Hepatocyte (in vitro differentiated cells): ENCODE measurements at places on chromosomes 4 and X. TPM values are rescaled to one million over a fixed set of nuclear protein-coding genes. Genes with fewer than 3 reads are reported as not detected.

DNA sequence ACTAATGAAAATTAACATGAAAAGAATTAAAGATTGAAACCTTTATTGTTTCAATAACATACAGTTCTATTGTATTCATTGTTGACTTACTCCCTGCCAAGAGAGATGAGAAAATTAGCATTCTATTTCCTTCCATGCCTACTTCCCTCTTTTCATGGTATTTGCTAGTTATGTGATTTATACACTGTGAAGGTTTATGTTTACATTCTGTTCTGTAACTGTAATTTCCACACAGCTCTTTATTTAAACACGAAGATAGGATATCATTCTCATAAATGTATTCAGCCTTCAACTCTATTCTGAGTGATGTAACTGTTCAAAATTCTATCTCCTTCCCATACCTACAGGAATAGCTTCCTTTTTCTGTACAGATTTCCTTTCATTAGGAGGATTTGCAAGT is 6.6 kb downstream of the CCDC110 start:
- no peak for DNase-seq

- DNase-seq, result peak; percentile 24
These were observed 63.3 kb downstream of the GALNT7 start for GRCh38 chr4:173231916-173232315.

- DNase-seq, result no peak
These were observed 248.5 kb upstream of the DIAPH2 start for GRCh38 chrX:96436105-96436504.

DNA sequence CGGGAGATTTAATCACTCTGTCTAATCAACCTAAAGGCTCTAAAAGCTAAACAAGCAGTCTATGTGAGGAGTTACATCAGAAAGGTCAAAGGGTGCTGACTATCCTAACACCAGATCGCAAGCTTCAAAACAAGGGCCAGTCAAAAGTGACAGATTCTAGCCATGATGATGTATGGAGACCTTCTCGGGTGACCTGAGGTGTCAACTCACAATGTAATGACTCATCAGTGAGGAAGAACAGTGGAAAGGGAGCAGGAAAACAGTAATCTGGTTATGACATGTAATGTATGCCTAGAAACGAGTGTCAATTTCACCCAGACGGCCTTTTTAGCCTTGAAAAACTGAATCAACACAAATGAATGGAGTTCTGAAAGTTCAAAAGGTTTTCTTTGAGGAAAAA is 375.3 kb downstream of the IDS start:
- DNase-seq, result no peak

GRCh38 chr4:11105715-11106114 is 323.0 kb downstream of the HS3ST1 start:
- no peak for DNase-seq

GRCh38 chrX:9401051-9401450 is 63.8 kb upstream of the TBL1X start:
- no peak for DNase-seq

DNA sequence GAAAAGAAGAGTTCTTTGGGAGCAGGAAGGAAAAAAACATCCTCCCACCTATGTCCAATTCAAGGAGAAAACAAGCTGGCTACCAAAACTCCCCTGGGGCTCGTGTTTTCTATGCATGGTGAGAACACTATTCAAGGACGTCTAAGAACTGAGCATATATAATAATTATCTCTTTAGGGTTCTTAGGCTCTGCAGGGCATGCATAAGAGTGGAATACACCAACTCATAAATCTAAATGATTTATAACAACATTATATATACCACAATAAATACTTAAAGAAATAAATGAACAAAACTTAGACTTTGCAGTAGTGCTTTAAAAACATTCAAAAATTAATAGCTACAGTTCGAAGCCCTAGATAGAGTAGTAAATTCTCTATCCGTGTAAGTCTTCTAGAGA is 19.5 kb upstream of the TMEM154 start:
- no peak for DNase-seq

- DNase-seq, result peak; percentile 68
These were observed at the start of gene CXCL5 for GRCh38 chr4:73998040-73999011. CXCL5 (minus strand) TSS chr4:73998677; CDS start chr4:73998581, 96 bp downstream.

DNA sequence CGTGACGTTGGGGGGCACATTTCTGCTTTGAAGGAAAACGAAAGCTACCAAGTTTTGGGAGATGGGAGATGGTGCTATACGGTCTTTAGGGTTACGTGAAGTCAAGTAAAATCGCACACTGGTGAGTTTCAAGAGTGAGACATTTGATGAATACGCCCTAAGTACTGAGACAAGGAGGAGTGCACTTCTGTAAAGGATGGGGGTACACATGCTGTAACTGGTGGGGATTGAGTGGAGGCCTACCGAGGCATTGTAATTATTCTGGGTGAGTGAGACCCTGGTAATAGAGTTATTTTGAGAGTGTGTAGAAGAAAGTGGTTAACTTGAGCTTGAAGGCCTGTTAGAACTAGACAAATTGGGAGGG is 536 bp downstream of the SH3BGRL start:
- no peak for DNase-seq

- no peak for DNase-seq
These were observed 89.6 kb upstream of the MTM1 start for GRCh38 chrX:150478496-150479492.

DNA sequence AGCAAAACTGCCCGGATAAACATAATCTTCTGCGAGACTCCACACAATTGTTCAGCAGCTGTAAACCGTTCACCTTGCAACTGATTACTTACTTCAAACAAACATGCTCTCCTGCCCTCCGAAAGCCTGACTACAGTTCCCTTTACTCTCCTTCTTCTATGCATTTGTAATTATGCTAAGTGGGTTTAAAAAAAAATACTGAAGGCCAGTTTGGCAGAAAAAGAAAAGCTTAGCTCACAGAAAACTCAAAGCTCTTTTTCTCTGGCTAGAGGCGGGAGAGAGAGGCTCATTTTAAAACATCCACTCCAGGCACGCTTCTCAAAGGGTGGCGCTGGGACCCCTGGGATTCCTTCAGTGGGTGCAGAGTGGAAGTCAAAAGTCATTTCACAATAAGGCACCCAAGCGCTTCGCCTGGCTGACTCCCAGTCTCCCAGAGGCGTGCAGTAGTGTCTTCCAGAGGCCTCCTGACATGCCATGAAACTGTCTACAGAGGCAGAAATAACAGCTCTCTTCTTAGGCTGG is 1.9 kb downstream of the DHRSX start:
- DNase-seq, result peak; percentile 44

GRCh38 chr4:133129237-133129636 is 19.9 kb upstream of the PCDH10 start:
- DNase-seq, result no peak

GRCh38 chrX:6021316-6022091 is 207.2 kb downstream of the NLGN4X start:
- DNase-seq, result peak; percentile 52

- peak; percentile 90 for DNase-seq
These were observed 78.3 kb upstream of the ATXN3L start for GRCh38 chrX:13397878-13398818.

OPRPN gene
- total RNA-seq, result not detected in 2 replicates

NAP1L3 gene
- total RNA-seq, result 37.9 and 38.8 TPM in 2 replicates

CXCL8 gene
- 32.5 and 43.9 TPM in 2 replicates for total RNA-seq

VMA21 gene
- total RNA-seq, result 43.0 and 46.8 TPM in 2 replicates

ETDB gene
- not detected in 2 replicates for total RNA-seq

PRIMPOL gene
- 11.9 and 14.5 TPM in 2 replicates for total RNA-seq

PABPC1L2A gene
- not detected in 2 replicates for total RNA-seq

ARHGAP36 gene
- total RNA-seq, result not detected in 2 replicates
